ENCODE measurements at places on chromosomes 12 and 14.

GRCh38 chr12:57735952-57736740 lies 2.4 kb downstream of the AGAP2 start:
- DNase-seq: no peak

GRCh38 chr14:95961481-95961880 lies 77.7 kb upstream of the C14orf132 start:
- DNase-seq: no peak

DNA sequence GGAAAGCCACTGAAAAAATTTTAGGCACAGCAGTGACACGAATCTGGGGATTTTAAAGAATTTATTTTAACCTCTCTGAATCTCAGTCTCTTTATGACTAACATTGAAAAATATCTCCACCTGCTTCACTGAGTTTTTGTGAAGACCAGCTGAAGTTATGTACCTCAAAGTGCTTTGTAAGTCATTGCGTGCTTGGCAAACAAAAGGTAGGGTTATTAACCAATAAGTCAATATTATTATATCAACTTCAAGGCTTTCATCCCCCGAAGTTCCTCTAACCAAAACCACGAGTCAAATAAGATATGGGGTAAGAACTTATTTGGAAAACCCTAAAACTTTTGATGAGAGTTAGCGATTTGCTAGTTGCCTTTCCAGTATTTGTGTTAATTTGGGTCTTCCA lies 62.3 kb downstream of the HSPB8 start:
- no peak for DNase-seq

DNA sequence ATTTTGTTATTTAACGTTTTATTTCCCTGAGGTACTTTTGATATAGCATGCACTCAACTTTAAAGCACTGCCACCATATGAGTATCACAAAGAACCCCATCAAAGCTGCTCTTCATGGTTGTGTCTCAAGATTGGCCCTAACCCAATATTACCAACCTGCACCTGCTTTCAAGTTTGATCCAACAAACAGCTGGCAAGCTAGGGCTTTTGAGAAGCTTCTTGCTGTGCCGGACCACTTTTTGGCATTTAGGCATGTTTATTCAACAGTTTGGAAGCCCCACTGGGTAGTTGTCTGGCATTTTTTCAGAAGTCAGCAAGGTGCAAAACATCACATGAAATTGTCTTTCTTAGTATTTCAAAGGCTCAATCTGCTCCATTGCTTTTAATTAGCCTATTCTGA lies 137.2 kb upstream of the PLEKHA5 start:
- DNase-seq: no peak

- DNase-seq: peak; percentile 5
Measured at GRCh38 chr14:71711125-71711524, 221.1 kb upstream of the RGS6 start.

DNA sequence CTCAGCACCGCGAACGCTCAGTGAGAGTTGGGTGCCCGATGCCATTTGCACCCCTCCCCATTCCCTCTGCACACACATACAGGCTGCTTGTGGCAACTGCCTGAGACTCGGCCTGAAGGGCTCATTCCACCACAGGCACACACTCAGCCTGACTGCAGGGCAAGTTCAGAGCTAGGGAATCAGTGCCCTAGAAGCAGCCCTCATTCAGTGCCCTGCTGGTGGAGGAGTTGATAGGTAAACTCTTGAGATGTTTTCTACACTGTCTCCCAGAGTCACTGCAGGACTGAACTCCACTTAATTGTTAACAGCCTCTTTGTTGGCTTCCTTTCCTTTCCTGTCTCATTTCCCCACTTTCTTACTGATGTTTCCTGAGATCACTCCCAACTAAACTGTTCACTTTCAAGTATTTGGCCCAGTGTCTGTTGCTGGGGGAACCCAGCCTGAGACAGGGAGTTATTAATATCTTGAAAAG lies 16.9 kb downstream of the PPP1R36 start:
- DNase-seq: no peak
